Activated CD8-positive, alpha-beta T cell treated with anti-CD3 and anti-CD28 coated beads, Interleukin-2, amount 10 ng/mL, durations not matched to agents 7 days and 5 days (primary cell): ENCODE measurements at places on chromosomes 4 and X.

GRCh38 chr4:107719207-107719921 is 670 bp downstream of the PAPSS1 start:
- peak; percentile 48 for DNase-seq

DNA sequence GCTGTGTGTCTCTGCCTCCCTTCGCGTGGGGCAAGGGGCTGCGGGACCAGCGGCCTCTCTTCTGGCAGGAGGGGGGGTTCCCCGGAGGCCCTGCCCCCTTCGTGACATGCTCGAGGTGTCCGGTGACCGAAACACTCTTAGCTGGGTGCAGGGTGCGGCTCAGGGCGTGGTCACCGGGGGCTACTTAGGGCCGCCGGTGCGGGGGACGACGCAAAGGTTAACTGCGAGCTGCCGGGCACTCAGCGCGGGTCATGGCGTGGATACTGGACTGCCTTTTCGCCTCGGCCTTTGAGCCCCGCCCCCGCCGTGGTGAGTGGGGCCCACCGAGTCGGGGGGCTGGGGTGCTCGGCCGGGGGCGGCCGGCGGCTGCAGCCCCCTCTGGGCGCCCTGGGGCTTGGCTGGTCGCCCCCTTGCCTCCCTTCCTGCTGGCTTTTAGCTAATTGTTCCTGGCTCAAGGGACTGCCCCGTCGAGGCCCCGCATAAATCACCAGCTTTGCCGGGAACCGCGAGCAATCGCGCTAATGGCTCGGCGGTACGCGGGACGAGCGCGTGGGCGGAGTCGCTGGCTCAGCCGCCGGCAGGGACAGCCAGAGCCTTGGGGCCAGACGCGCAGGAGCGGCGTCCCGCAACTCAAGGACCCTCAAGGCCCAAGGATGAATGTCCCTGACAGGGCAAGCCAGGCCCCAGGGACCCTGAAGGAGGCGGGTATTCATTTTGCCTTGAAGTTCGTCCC is at the start of gene ARHGAP36:
ARHGAP36 (plus strand) TSS at position 211 of the 733 bp plus-strand sequence. CDS start 23,320 bp downstream, outside the sequence.
- no peak for DNase-seq

DNA sequence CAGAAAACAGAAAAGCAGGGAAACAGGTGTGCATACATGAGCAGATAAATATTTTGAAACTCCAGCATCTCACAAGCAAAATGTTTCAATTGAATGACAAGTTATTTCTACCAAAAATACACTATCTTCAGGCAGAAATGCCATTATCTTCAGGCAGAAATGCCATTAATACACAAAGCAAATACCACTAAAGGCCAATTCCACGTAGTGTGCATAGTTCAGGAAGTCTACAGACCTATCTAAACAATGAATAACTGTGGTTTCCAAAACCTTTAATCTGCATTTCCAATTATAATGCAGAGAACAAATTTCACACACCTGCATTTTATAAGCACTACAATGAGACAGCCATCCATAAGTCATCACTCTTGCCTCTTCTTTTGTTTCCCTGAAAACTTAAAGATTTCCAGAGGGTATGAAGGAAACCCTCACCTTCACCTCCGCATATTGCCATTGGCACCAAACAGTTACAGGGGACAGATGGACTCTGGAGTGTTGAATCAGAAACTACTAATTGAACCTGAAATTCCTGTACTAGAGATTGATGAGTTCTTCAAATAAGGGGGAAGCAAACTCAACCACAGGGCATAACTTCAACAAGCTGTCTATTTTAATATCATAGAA is 179.0 kb downstream of the PDGFC start:
- no peak for DNase-seq

- no peak for DNase-seq
These were observed 323.2 kb upstream of the INTU start for GRCh38 chr4:127309369-127310102.

GRCh38 chr4:39363773-39364393 is 2.3 kb downstream of the RFC1 start:
- DNase-seq, result no peak

DNA sequence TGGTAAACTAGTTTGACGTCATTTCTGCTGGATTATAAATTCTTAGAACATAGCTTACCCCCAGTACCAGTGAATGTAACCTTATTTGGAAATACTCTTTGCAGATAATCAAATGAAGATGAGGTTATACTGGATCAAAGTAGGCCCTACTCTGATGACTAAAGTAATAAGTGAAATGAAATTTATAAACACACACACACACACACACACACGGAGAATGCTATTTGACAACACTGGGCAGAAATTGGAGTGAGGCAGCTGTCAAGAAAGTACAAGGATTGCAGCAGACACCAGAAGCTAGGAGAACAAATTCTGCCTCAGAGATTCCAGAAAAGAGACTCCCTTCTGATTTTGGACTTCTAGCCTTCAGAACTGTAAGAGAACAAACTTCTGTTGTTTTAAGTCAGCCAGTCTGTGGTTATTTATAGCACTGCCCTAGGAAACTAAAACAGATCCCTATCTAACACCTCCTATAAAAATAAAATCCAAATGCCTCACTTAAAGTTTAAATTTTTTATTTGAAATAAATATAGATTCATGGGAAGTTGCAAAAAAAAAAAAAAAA is 448.6 kb downstream of the PCDH18 start:
- no peak for DNase-seq

DNA sequence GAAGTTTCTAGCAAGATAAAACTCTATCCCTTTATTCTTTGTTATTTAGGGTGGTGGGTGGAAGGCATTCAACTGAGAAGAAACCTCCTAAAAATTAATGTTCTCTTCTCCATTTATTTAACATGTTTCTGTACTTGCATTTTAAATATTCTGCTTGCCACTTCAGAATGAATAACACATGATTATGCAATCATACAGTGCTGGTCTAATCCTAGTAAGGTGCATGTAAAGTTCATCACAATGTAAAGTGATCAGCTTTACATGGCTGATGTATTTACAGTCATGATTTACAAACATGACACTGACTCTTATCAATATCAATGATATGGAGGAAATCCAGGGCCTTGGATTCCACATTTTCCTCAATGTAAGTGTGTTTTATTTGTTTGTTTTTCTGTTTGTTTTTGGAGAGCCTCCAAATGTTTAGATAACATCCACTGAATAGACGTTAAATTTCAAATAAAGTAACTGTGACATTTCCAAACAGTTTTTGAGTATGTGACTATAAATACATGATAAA is 342.1 kb upstream of the CTSO start:
- DNase-seq, result no peak

GRCh38 chr4:89567936-89568335 is 260.3 kb upstream of the GPRIN3 start:
- no peak for DNase-seq

DNA sequence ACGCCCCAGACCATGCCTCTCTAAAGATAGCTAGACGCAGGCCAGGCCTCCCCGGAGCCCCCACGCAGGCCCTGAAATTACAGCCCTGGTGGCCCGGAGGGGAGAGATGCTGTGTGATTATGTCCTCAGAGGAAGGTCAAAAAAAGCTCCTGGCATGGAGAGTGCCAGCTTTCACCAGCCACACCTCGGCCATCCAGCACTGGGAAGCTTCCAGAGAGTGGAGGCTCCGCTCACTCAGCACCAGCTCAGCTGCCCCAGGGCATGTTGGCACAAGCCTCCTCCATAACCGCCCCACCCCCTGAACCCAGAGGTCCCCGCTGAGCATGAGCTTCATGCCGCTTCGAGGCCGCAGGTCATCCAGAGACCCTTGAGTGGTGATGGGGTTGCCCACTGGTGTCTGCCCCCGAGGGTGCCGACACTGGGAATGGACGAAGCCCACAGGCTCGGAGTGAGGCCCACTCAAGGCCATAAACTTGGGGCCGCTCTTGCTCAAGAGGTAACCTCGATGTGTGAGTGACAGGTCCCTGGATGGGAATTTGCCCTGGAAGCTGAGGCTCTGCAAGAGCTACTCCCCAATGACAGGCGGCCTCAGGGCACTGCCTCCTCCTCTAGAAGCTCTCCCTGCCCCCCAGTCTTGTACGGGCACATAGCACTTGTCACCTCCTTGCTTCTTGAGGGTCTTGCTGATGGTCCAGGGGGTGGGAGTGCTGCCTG is 4.4 kb upstream of the BGN start:
- DNase-seq, result no peak

GRCh38 chr4:81260443-81261101 is 45.5 kb upstream of the PRKG2 start:
- no peak for DNase-seq

GRCh38 chr4:92304121-92304520 is 355 bp downstream of the GRID2 start:
- no peak for DNase-seq

DNA sequence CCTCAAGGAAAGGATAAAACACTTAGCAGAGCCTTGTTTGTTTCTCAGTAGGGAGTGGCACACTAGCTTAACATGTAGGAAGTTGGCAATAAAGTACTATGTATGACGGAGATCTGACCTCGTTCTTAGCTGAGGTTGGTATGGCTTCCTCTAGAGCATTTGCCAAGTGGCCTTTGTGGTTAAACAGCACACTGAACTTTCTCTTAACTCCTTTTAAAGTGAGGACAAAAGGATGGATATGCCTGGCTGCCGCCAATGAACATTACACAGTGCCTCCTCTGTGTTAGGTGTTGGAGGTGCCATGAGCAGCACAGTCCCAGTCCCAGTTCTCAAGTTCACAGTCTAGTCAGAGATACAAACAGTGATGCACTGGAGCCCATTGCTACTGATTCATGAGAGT is 54.4 kb downstream of the VGLL1 start:
- DNase-seq, result peak; percentile 44

- no peak for DNase-seq
These were observed 459.7 kb downstream of the INPP4B start for GRCh38 chr4:142386449-142386848.

DNA sequence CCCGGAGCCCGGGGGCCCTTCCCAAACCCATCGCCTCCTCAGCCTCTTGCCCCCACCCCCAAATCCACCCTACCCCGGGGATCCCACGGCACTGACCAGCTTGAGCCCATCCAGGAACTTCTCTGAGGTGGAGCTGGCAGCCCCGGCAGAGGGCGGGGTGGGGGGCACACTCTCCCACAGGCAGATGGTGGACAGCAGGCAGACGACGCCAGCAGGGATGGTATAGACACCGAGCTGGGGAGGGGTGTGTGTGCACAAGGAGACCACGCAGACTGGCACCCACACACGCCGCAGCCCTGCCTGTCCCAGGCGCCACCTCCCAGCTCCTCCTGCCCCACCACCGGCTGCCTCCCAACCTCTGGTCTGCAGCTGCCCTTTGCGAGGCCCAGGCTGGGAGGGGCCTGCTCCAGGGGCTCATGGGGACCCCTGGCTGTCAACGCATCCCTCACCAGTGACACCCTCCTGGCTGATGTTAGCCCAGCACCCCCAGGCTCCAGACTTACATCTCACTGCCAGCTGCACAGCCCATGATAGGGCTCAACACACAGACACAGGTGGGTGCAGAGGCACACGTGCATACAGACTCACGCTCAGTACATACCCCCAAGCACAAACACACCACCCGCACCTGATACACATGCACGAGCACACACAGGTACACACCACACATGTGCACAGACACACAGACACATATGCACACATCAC is 4.2 kb downstream of the SLC49A3 start:
- DNase-seq, result no peak

DNA sequence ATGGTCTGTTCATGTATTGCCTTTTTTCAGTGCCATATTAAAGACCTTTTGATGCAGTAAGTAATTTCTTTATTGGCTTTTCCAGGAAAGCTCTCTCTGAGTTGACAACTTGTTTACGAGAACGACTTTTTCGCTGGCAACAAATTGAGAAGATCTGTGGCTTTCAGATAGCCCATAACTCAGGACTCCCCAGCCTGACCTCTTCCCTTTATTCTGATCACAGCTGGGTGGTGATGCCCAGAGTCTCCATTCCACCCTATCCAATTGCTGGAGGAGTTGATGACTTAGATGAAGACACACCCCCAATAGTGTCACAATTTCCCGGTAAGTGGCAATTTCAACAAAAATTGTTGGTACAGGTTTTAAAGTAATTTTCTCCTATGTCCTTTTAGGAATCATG is 148.0 kb downstream of the STIM2 start:
- no peak for DNase-seq

GRCh38 chr4:83114576-83114975 is at the start of gene PLAC8:
Gene PLAC8, minus strand, starts transcription at chr4:83114729. Its CDS starts 6,808 bp downstream, at chr4:83107921.
- peak; percentile 82 for DNase-seq

DNA sequence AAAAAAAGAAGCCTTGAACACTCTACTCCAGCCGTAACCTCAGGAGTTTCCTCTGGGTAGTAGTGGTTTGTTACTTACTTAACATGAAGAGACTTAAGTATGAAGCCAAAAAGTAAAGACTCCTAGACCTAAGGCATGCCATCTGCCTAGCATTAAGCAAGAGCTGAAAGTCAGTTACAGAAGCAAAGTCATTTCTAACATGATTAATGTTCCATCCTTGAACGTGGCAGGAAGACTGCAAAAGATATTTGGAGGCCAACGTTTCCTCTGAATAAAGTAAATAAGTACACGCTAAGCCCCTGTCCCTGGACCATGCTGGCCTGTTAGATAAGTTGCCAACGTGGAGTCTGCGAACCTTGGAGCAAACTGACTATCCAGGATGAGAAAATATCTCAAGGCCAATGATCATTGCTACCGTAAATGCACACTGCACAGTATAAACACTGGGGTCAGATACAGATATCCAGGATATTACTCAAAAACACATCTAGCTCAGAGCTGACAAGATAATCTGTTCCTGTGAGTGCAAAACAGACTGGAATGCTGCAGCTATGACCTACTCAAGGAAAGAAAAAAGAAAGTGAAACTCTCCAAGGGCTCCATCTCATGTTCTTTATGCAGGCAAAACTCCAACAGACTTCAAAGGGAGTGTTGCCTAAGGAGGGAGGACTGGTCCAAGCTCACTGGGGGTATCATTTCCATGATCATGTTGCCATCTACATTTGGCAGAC is 255.8 kb downstream of the COL25A1 start:
- no peak for DNase-seq

GRCh38 chr4:88247148-88247547 is 37.2 kb downstream of the PPM1K start:
- DNase-seq, result no peak

DNA sequence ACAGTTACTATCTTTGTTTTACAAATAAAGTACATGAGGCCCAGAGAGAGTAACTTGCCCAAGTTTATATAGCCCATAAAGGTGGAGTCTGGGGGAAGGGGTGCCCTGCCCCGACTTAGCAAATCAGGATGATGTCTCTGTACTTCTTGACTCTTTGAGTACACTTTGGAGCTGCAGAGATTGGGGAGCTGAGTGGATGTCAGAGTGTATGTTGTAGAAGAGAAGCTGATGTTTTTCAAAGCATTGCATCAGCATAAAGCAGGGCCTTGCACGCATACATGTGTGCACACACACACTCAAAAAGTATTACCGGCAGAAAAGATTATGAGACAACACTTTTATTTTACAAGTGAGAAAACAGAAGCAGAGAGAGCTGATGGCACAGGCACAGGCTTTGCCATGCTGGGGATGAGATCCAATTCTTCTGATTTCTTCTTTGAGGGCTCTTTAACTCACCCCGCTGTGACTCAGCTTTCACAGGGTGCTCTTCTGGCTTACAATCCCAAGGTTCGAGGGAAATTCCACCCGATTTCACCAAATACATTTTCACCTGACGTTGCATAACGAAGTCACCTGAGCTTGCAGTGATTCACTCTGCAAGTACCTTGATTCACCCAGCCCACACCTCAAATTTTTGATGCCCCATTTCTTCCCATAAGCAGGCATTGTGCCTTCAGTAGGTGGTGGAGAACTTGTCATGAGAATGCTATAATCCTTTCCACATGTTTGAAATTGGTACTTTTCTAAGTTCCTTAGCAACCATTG is 292.8 kb upstream of the BOD1L1 start:
- no peak for DNase-seq
